Activated CD8-positive, alpha-beta memory T cell treated with anti-CD3 and anti-CD28 coated beads for 24 hours (primary cell): ENCODE measurements at places on chromosomes 6 and 20.

DNA sequence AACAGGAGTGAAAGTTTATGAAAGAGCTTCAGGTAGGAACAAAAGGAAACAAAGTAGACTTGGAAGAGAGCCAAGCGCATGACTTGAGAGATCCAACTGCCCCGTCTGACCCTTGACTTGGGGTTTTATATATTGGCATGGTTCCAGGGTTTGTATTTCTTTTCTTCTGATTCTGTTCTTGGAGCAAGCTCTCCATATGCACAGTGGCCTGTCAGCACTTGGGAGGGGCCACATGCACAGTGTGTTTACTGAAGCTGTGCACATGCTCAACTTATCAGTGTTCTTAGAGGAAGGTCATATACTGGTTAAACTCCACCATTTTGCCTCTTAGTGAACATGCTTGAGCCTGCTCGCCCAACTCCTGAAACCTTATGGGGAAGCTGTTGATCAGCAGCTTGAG, 953.7 kb downstream of the TFAP2A start:
- DNase-seq = no peak

GRCh38 chr20:50855498-50856474, 60.9 kb downstream of the BCAS4 start:
- no peak for DNase-seq

GRCh38 chr6:68082086-68082485, 553.0 kb upstream of the ADGRB3 start:
- DNase-seq = no peak

GRCh38 chr20:50244352-50245149, 53.9 kb downstream of the CEBPB start:
- DNase-seq = no peak

DNA sequence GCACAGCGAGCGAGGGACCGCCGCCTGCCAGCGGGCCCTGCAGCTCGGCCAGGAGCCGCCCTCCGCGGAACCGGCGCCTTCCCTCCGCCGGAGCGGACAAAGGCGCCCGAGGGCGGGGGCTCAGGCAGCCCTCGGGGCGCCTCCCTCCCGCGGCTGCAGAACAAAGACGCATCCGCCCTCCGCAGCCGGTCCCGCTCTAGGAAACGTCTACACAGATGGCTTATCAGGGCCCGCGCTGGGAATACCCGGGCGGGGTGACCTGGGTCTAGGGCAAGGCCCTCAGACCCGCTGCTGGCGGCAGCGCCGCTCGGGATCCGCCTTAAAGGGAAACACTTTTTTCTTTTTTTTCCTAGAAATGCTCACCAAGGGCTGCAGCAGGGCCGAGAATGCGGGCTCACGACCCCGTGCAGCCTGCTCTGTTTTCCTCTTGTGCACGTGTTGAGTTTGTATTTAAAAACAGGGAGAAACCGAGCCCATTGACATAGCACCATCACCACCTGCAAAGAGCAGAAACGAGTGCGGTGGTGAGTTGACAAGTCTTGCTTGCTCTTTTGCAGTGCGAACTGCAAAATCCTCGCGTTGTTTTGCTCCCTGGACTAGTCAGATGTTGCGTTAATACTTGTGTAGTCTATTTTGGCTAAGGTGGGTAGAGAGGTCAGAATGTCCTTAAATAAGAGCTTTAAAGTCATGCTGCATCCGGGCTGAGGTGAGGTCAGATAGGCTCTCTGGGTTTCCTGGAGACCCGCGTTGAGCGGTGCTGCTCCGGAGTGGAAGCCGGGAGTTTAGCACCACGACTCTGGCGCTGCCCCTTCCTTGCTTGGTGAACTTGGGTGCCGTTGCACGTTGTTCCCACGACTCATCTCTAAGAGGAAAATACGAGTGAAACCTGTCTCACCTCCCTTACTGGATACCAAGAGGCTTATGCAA, 1.1 kb upstream of the RPS6KA2 start:
- DNase-seq = peak; percentile 60

GRCh38 chr20:62209850-62210495, 10.1 kb downstream of the HRH3 start:
- no peak for DNase-seq

DNA sequence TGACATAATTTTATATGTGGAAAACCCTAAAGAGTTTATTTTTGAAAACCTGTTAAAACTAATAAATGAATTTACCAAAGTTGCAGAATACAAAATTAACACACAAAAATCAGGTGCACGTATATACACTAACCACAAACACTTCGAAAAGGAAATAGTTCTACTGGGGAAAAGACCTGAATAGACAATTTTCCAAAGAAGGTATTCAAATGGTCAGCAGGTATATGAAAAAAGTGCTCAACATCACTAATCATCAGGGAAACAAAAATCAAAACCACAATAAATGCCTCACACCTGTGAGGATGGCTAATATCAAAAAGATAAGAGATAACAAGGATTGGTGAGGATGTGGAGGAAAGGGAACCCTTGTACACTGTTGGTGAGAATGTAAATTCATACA, 110.6 kb downstream of the PXDC1 start:
- DNase-seq = no peak

GRCh38 chr6:46772016-46772415, 21.2 kb upstream of the MEP1A start:
- DNase-seq = no peak

GRCh38 chr20:4056880-4057279, 41.5 kb upstream of the RNF24 start:
- no peak for DNase-seq

GRCh38 chr20:3686867-3687321, 5.1 kb upstream of the ADAM33 start:
- no peak for DNase-seq

GRCh38 chr6:28807682-28808280, 116.0 kb downstream of the TRIM27 start:
- DNase-seq = peak; percentile 66

- DNase-seq = no peak
Measured at GRCh38 chr6:28220257-28221133, 4.6 kb upstream of the ZSCAN9 start.

- DNase-seq = no peak
Measured at GRCh38 chr20:3818155-3819151, 1.9 kb upstream of the AP5S1 start.

GRCh38 chr6:89208551-89208950, 8.6 kb downstream of the GABRR1 start:
- DNase-seq = no peak

- DNase-seq = no peak
Measured at GRCh38 chr6:14464055-14464454, 346.5 kb downstream of the CD83 start.

DNA sequence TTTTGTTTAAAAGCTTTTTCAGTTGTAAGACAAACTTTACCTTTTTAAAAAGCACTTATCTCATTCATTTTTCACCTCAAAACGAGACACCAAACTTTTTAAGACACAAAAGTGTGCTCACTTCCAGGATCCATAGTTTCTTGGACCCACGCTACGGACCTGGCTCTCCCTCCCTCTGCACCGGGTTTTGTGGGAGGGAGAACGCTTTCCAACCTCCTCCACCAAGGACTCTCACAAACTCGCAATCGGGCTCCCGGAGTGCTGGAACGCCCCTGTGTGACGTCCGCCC, 436 bp downstream of the CAGE1 start:
- DNase-seq = no peak

DNA sequence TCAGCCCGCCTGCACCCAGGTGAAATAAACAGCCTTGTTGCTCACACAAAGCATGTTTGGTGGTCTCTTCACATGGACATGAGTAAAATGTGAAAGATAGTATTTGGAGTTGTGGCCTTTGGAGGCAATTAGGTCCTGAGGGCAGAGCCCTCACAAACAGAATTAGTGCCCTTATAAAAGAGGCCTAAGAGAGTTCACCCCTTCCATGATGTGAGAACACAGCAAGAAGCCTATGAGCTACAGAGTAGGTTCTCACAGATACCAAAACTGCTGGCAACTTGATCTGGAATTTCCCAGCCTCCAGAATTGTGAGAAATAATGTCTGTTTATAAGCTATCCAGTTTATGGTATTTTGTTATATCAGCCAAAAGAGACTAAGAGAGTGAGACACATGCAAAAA, 74.5 kb downstream of the TRDN start:
- DNase-seq = no peak

DNA sequence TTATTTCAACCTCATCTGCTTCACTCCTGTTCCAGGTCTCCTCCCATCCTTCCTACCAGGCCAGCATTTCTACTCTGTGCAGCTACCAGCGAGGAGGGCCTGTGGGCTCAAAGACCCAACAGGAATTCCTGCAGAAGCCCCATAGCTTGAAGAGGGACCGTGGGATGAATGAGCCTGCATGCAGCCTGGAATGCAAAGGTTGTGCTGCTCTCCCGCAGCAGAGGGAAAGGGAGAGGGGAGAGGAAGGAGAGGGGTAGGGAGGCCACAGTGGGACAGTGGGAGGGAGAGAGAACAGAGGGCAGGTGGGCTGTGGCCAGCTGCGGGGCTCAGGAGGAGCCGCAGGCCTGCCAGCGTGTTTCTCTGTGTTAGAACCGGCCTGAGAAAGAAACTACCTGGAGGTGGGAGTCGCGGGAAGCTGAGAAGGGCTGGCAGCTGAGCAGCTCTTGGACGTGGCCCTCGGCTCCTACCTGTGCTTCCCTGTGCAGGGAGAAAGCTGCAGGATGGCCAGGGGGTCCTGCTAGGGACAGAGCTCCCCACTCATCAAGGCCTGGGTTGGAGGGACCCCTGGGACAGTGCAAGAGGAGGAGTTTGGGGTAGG, 66.1 kb upstream of the MLN start:
- no peak for DNase-seq

GRCh38 chr6:121800047-121800446, 364.6 kb downstream of the GJA1 start:
- no peak for DNase-seq

DNA sequence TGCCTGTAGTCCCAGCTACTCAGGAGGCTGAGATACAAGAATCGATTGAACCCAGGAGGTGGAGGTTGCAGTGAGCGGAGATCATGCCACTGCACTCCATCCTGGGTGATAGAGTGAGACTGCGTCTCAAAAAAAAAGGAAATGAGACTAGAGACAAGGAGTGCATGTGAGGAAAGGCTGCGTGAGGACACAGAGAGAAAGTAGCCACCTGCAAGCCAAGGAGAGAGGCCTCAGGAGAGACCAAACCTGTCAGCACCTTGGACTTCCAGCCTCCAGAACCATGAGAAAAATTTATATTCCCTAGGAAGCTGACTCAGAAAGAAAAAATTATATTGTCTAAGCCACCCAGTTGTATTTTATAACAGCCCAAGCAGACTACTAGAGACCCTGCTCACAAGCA, 7.4 kb upstream of the BEND3 start:
- DNase-seq = peak; percentile 13

DNA sequence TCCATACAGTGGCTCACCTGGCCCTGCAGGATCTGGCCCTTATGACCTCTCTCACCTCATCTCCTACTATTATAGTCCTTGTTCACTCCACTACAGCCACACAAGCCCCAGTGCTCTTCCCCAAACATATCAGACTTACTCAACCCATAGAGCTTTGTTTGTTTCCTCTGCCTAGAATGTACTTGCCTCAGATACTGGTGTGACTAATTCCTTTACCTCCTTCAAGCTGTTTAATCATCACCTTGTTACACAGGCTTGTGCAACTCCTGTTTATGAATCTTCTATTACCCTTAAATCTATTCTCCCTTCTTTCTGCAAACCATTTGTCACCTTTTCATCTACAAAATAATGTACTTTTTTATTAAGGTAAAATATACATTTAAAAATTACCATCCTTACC, 3.2 kb downstream of the DEFB125 start:
- no peak for DNase-seq
